G401 (cell line): ENCODE measurements at places on chromosomes 7 and 10. TPM values are rescaled to one million over a fixed set of nuclear protein-coding genes. Genes with fewer than 3 reads are reported as not detected.

Gene CRPPA
- 0.25 and 0.58 TPM in 2 replicates for total RNA-seq

Gene EGR2
- not detected in 2 replicates for total RNA-seq

Gene ETV1
- total RNA-seq: 4.2 and 7.2 TPM in 2 replicates

Gene PIP4K2A
- total RNA-seq: 39.2 and 83.4 TPM in 2 replicates

Gene CALCR
- not detected in 2 replicates for total RNA-seq

Gene IRF5
- not detected in 2 replicates for total RNA-seq

Gene CHRM2
- under 0.01 and 0.06 TPM in 2 replicates for total RNA-seq

GRCh38 chr7:44667190-44667589, 60.8 kb downstream of the OGDH start:
- DNase-seq: no peak

DNA sequence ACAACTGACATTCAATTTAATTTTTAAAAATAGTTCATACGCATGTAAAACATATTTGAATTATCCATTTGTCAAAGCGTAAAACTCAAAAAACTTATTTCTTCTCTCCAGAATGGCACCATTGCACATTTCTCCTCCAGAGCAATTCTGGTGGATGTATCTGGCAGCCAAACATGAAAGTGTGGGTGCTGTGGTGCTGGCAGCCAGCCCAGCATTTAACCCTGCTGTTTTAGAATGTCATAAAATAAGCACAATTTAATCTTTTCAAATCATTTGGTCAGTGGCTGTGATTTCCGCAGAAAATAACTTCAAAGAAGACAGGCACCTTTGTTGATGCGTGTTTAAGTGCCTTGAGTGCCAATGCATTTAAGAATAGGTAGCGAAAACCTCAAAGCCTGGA, 302.7 kb upstream of the MEOX2 start:
- no peak for DNase-seq

GRCh38 chr7:80443325-80443724, 68.5 kb downstream of the GNAT3 start:
- DNase-seq: no peak

DNA sequence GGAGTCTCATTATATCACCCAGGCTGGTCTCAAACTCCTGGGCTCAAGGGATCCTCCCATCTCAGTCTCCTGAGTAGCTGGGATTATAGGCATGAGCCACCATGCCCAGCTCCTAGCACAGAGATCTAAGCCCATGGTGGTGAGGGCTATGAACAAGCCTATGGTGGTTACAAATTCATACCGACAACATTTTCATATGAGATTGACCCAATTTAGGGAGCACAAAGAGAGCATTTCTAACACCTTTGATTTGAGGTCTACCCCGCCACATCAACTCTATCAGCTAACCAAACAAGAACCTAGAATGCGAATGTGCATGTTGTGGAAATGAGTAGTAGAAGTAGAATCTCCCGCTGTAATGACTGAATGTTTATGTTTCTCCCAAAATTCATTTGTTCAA, 14.2 kb upstream of the PRF1 start:
- no peak for DNase-seq

DNA sequence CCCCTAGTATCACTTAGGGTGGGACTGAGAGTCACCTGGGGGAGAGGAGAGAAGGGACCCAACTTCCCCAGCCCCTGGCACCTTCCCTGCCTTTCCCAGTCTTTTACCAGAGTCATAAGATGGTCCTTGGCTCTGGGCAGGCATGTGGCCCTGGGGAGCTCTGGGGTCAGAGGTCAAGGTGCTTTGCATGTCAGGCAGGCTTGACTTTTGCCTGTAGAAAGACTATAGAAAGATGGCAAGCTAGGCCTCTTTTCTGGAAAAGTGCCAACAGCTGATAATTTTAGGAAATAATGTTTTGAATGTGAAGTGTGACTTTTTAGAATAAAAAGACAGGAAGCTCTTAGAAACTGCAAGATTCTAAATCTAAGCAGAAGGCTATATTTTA, 67.5 kb downstream of the MKI67 start:
- DNase-seq: no peak

- no peak for DNase-seq
Observed at GRCh38 chr10:69588358-69588757, 15.1 kb upstream of the NEUROG3 start.
